Stimulated activated CD4-positive, alpha-beta T cell treated with anti-CD3 and anti-CD28 coated beads, Interleukin-12 subunit alpha, Interleukin-12 subunit beta, amount 100 ng/mL, for 24 hours (primary cell): ENCODE measurements at places on chromosomes 16 and 17.

GRCh38 chr17:74442670-74443515 lies 11.0 kb downstream of the GPRC5C start:
- no peak for DNase-seq

DNA sequence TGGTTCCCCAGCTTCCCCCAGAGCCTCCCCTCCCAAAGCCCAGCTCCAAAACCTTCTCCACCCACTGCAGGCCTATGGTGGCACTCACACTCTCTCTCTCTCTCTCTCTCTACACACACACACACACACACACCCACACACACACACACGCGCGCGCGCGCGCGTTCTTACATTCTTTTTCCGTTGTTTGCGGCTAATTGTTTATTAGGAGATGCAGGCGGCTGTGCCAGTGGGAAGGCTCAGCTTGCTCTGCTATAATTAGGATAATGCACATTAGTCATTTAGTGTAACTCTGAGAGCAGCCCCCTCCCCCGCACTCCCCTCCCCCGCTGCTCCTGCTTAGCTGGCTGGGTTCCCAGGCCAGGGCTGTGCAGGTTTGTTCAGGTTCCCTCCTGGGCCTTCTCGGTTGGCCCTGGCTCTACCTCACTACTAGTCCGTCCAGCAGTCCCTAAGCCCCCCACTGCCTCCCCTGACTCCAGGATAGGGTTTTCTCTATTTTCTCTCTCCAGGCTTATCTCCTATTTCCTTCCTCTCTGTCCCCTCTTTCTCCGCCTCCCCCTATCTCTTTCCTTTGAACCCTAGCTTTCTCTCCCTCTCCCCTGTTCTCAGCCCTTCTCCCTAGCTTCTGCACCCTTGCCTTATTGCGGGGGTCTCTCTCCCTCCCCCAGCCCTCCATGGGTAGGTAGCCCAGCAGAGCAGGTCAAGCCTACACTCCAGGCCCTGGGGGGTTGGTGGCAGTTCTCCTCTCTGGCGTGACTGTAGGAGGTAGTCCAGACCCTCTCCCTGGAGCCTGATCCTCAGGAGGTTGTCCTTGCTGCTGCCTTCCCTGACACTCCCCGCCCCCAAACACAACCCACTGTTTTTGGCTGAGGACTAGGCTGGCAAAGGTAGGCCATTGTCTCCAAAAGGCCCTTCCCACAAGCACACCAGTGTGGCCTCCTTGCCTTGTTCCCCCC lies 34.0 kb downstream of the TMEM132E start:
- DNase-seq, result no peak

DNA sequence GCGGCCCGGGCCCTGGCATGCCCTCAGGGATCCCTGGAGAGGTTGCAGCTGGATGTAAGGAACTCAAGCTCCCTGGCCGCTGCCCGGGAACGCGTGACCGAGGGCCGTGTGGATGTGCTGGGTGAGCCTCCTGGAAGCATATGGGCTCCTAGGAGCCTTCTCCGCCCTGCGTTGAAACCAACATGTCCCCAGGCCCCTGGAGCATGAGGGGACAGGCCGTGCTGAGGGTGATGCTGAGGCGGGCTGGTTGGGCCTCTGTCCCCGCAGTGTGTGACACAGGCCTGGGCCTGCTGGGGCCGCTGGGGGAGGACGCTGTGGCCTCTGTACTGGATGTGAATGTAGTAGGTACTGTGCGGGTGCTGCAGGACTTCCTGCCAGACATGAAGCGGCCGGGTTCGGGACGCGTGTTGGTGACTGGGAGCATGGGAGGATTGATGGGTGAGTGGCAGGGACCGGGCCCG lies 5.7 kb upstream of the HSD17B1 start:
- DNase-seq, result no peak

GRCh38 chr17:68501074-68501473 lies 11.2 kb upstream of the PRKAR1A start:
- DNase-seq, result no peak

DNA sequence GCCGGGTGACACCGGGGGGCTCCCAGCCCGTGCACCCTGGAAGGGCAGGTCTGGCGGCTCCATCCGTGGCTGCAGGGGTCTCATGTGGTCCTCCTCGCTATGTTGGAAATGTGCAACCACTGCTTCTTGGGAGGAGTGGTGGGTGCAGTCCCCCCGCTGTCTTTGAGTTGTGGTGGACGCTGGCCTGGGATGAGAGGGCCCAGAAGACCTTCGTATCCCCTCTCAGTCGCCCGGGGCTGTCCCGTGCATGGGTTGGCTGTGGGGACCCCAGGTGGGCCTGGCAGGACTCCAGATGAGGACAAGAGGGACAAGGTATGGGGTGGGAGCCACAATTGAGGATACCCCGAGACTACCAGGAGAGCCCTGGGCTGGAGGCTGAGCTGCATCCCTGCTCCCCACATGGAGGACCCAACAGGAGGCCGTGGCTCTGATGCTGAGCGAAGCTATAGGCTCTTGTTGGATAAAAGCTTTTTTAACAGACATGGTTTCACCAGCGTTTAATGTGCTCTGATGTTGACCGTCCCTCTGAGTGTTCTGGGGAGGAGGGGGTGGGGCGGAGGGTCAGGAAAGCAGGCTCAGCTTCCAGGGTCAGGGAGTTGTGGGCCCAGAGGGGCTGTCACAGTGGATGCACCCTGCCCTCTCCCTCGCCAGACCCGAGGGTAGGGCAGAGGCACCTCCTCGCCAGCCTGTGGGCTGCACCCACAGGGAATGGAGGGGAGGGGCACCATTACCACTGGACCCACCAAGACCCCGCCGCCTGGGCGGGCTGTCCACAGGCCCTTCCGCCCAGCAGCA lies 5.4 kb downstream of the SPATA2L start:
- no peak for DNase-seq
